NCI-H2081 treated with DMSO at 0.1 percent for 48 hours (cell line): ENCODE measurements at places on chromosomes 11 and 22.

DNA sequence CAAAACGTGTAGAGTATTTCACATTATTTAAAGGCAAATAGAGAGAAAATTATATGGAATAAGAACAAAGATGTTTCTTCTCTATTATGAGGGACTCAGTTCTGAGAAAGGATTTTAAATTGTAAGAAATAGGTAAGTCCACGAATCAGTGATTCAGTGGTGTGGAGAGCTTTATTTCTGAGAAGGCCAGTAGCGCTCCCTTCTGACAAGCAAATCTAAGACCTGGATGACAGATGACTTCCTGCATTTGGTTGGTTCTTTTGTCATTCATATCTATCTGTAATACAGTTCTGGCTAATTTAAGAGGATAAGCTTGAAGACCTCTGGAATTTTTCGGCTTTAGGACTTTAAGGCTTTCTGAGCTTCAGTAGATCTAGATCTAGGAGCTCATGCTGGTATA, 7.0 kb downstream of the CD3E start:
- no peak for DNase-seq

- no peak for DNase-seq
Measured at GRCh38 chr11:10937385-10937771, 79.5 kb upstream of the ZBED5 start.

DNA sequence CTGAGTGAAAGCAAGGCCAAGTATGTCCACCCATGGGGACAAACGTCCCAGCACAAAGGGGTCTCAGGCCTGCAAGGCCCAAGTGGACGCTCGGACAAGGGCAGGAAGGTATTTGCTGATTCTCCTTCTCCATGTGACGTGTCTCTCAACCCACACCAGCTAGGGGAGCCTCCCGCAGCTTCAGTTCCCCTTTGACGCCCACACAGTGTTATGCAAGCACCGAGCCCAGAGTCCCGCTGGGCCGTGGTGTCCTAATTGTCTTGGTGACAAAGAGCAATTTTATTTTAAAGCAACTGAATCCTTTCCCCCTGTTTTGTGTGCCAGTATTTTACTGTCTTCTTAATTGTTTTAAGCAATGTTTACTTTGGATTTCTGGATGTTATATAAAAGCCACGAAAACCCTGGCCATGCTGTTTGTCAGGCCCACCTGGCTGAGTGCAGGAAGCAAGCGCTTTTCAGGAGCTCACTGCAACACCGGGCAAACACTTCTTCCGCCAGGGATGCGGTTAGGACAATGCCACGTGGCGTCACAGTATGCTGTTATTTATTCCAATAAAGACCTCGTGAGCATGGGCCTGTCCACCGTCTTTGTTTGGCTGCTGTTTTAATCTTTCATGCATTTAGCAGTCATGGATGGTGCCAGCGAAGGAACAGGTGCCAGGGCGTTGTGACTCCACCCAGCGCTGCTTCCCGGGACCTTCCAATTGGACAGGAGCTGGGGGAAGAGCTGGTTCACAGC, 8.2 kb upstream of the PARVG start:
- peak; percentile 17 for DNase-seq

DNA sequence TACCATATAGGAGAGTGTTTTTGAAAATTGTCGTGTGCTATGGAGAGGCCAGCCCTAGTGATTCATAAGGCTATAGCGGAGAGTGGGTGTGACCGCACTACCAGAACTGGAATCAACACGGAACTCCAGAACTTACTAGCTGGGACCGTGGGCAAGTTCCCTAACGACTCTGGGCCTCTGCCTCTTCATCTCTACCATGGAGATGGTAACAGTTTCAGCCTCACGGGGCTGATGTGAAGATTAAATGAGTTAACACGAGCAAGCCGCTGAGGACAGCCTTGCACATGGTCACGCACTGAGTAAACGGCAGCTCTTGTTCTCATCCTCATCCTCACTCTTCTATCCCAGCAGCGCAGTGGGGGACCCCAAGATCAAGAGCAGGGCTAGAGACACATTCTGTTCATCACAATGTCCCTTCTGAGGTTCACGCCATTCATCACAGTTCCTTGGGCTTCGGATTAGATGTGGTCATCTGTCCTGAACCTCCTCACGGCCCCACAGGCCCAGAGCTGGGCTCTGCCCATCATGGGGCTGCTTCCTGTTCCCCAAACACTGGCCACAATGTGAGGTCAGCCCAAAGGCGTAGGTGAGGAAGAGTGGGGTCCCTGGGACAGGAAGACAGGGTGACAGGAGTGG, 47.2 kb upstream of the CD5 start:
- no peak for DNase-seq

GRCh38 chr11:43382614-43383013, 23.9 kb downstream of the TTC17 start:
- no peak for DNase-seq

DNA sequence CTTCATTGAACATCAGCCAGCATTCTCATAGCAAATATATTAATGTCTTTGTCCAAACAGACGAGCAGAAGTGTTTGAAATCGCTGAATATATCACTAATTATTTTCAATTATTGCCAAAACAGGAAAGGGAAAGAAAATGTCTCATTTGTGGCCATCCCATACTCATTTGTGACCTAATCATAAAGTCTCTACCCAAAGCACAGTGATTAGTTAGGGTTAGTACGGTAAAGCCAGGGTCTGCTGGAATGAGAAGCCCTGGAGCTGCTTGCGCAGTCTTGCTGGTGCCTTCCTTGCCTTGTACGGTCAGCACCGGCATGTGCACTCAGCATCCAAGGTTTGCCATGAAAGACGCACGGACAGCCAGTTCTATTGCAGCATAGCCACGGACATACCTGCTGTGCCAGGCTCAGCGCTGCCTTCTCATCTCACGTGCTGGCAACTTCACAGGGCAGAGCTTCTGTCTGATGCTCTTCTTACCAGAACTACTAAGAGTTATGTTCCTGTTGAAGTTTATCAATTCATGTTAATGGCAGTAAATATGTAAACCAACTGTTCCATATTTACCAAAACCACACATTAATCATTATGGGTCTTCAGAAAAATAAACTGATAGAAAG, 74.7 kb upstream of the POU2AF2 start:
- DNase-seq: no peak

GRCh38 chr11:129251067-129251466, 58.9 kb upstream of the ARHGAP32 start:
- DNase-seq: no peak

DNA sequence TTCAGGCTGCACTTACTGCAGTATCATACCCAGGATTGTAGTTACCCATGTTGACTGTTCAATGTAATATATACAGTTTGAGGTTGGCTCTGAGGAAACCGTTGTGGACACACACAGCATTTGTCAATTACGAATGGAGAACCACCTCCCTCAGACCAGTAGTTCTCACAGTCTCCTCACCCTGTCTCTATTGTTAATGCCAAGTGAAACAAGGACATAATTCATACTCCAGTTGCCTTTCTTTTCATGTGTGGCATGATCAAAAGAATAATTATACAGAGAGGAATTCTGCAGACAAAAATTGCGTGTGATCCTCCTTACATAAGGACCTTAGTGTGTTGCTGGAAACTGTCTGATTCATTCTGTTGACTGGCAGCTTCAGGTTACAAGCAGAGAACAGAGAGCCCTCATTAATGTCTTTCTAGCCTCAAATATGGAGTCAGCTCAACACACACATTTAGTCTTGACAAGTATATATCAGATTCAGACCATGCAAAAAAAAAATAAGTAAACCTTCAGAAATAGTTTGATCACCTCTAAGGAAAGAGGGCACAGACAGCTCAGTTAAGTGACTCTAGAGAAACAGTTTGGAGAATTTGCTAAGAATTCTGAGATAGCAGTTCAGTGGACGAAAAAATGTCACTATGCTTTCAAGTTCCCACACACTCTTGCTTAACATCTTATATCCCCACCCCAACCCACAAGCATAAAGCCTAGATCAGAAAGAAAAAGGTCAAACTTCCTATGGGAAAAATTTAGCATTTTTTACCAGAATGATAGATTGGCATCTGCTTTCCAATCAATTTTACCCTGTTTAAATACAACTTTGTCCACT, 96.1 kb downstream of the MAML2 start:
- DNase-seq: no peak

- DNase-seq: no peak
Measured at GRCh38 chr22:42269432-42270175, 849 bp downstream of the TCF20 start.

GRCh38 chr11:64649291-64649697, 58.3 kb downstream of the SLC22A12 start:
- DNase-seq: no peak

GRCh38 chr11:128644576-128644975, 49.3 kb upstream of the FLI1 start:
- DNase-seq: no peak

GRCh38 chr11:98842187-98842586, 178.6 kb upstream of the CNTN5 start:
- no peak for DNase-seq

DNA sequence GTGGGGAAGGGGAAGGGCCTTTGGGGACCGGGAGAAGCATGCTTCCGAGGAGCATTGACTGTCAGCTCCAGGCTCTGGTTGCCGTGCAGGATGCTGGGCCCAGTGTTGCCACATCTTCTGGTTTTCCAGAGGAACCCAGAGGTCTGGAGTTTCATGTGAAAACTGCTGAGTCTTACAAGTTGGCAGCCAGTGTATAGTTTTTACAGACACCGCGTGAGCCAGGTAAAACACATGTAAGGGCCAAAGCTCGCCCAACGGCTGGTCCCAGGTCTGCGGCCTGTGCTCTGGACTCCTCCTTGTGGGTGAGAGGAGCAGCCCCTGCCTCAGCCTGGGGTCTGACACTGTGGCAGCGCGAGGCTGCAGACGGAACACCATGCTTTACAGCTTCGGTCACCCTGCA, 18.4 kb upstream of the SORL1-AS1 start:
- no peak for DNase-seq

GRCh38 chr11:46247659-46248058, 29.8 kb upstream of the CREB3L1 start:
- peak; percentile 88 for DNase-seq

GRCh38 chr22:19891317-19892256, 36.9 kb upstream of the GNB1L start:
- DNase-seq: peak; percentile 91

- DNase-seq: no peak
Measured at GRCh38 chr11:83278351-83278750, 7.8 kb downstream of the CCDC90B start.

DNA sequence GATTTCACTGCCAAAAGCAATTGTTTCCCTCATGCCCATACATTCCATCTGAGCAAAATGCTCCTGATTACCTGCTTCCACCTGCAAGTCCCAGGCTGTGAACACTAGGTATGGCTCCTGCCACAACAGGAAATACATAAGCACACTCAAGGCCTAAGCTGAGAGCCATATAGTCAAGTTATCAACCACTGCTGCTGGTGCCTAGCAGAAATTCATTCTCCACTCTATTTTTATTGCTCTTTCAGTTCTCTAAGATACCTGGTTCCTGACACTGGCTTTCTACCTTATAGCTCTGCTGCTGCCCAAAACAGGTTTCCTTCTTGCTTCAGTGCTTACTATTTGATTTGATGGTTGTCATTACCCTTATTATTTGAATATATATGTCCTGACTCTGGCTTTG, 31.6 kb downstream of the SLC36A4 start:
- no peak for DNase-seq

GRCh38 chr11:74683279-74683871, 47.9 kb downstream of the CHRDL2 start:
- no peak for DNase-seq

DNA sequence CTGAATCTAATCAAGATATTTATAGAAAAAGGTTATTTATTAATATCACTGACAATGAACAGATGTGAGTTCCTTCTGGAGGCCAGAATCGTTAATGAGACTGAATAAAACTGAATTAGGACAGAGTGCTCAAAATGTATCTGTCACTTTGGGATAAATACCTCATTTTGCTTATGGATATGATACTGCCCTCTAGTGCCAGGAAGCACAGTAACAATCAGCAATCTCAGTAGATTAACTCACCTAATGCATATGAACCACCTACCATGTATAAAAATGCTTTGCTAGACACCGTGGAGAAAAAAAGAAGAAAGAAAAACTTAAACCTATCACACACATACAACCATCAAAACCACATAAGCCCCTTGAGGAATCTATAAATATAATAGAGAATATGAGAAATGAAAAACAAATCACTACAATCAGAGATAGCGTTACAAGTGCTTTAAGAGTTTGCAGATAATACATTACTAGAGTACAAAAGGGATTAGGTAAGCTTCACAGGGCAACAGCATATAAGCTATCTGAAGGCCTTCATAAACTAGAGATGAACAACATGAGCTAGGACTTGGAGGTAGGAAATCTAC, 117.4 kb downstream of the SGSM3 start:
- DNase-seq: no peak

- DNase-seq: no peak
Measured at GRCh38 chr22:48741540-48741939, 1086.1 kb downstream of the BRD1 start.

GRCh38 chr22:45225732-45226502, 14.8 kb downstream of the KIAA0930 start:
- no peak for DNase-seq
